ENCODE measurements at places on chromosomes 7 and 10.

DNA sequence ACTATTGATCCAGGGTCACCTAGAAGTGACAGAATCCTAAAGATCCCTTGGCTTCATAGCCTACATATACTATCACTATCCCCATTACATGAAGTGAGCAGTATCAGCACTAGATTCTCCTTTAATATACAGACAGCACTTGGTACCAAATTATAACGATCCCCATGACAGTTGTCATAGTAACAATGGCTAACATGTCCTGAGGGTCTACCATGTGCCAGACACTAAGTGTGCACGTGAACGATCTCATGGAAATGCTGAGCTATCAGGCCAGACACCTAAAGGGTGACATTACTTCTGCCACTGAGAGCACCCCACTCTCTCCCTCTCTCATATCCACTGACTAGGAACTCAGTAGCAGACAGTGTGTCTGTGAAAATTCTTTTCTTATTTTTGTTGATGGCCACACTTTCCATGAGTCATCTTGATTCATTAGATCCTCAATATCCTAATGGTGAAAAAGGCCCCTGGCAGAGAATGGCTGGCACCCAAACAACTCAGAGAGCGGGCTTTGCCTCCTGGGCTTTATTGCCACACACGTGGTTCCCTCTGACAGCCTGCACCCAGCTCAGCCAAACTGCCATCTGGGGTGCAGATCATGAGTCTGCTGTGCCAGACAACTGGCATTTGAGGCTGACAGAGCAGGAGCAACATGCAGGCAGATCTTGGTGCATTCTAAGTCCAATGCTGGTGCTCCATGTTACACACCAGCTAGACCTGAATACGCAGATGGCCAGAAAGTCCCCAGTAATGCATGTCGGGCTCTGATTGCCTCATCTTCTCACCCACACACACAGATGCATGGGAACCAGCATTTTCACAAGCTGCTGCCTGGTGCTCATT lies 176.3 kb downstream of the DGKI start:
- no peak for DNase-seq

DNA sequence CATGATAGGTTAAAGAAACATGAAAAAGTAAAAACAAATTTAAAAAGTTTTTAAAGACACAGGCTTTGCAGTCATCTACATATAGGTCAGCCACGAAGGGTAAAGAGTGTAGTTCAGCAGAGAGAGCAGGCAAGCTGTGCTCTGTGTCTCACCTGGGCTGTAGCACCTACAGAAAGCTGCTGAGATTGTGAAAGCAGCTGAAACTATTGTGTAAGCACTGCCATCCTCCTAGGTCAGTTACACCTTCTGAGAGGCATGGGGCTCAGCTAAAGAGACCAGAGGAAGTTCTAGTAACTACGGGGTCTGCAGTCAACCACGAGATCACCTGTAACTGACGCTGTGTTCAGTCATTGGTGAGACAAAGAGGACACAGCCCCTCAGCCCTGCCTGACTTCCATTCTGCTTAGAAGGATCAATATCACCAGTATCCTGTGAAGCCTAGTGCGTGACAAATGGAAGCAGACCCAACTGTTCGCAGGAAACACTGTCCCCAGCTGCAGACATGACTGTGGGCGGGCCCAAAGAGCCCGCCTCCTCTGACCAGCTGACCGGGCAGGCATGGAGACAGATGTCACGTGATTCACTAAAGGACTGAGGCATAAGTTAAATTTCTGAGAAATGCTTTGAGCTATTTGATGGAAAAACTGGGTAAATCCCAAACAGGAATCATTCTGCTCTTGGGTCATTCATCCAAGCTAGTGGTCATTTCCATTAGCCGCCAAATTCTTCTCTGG lies 87.9 kb downstream of the EBF3 start:
- DNase-seq = no peak

DNA sequence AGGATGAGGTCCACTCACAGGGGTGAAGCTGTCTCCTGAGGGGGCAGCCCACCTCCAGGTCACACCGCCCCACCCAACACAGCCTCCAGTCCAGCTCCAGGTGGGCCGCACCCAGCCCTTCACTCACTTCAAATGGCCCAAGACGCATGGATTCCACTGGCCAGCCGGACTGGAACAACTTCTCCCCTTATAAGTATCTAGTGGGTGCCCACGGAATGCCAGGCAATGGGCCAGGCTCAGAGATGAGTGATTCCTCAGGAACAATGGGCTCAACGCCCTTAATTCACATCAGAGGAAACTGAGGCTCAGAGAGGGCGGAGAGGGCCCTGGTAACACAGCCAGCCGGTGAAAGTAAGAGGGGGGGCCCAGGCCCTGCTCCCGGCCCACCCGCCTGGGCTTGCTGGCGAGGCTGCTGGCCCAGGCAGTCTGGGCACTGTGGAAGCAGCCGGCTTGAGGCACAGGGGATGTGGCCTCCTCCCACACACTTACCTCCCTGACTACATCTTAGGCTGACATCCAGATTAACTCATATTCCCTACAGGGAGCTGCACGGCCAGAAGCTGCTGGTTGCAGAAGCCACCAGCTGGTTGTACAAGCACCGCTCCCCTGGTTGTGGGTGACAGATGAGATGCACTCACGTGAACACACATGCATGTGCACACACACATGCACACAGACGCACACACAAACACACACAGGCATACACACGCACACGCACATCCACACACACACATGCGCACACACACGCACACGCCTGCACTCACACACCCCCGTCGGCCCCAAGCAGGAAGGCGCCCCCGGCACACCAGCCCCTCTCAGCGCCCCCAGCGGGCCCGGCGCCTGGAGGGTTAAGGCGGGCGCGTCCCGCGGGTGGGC lies 1.0 kb upstream of the FAM20C start:
- no peak for DNase-seq

DNA sequence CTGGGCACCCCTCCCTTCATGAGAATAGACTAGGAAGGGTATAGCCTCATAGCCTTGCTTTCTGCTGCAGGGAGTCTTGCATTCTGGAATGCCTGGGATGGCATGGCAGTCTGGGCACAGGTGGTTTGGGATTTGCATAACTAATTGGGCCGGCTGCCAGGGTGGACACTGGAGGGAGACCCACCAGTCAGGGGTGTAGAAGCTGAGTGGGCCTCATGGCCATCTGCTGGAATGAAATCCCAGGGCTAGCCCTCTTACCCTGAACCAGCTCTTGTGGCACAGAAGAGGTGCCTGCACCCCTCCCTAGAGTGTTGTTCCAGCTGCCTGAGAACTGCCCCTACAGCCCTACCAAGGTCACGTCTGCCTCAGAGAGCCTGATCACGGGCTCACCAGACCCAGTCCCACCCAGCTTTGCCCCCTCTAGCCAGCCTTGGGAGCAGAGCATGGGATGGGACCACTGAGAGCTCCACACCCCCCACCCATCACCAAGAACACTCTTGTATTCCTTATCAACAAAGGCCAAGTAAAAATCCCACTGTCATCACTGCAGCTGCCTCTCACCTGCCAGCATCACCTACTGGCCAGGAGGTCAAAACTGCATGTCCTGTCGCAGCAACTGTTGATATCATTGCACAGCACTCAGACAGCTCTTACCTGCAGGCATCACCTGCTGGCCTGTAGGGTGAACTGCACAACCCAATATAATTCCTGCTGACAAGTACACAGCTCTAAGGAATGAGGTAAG lies 148.9 kb downstream of the ZEB1 start:
- no peak for DNase-seq

- DNase-seq = no peak
These were observed 218.8 kb upstream of the CELF2 start for GRCh38 chr10:10798864-10799192.

GRCh38 chr7:46558482-46559193 lies 637.6 kb upstream of the IGFBP3 start:
- DNase-seq = no peak

GRCh38 chr10:29245476-29245875 lies 43.4 kb upstream of the LYZL1 start:
- DNase-seq = no peak

- DNase-seq = no peak
These were observed 81.7 kb downstream of the GPR85 start for GRCh38 chr7:113004726-113005454.

DNA sequence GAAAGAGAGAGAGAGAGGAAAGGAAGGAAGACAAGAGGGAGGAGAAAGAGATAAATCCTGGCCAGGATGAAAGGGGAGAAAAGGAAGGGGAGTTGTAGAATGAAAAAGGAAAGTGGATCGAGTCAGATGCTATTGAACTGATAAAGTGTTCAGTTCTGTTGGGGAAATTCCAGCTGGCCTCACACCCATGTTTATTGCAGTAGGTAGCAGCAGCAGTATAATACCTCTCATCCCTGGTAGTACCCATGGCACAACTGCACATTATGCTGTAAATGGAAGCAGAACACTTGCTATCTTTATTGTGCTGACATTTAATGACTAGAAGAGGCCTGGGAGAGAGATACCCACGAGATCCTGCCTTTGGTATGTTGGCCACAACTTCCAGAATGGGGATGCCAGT lies 178.1 kb downstream of the EVX1 start:
- no peak for DNase-seq

- no peak for DNase-seq
These were observed 187.9 kb downstream of the PCDH15 start for GRCh38 chr10:54613162-54613561.

- no peak for DNase-seq
These were observed 52.3 kb downstream of the SKIDA1 start for GRCh38 chr10:21473135-21473534.

DNA sequence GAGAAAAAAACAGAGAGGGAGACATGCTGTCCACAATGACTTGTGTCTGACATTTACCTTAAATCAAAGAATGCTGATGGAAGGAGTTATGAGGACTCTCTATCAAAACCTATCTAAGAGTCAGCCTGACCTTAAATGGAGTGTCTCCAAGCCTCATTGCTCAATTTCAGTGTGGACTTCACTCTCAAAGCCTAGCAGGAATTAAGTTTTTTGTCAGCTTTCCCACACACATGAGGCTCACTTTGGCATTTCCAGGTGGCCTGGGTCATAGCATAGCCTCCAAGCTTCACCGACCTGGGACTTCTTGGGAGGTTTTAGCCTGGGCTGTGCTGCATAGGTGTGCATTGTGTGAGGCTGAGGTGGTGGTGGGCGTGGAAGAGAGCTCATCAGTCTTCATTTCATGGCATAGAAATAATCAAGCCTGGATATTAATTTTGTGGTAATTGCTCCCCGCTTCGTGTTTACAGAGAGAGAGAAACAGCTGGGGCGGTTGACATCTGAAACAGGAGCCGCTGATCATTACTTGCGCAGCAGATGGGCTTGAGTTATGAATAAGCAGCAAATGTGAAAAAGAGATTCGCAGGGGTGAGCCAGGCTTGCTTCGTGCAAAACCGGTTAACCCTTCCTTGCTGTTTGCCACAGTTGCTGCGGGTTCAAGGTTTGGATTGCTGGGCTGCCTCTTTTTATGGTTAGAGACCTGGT lies 647.8 kb downstream of the INHBA start:
- no peak for DNase-seq

DNA sequence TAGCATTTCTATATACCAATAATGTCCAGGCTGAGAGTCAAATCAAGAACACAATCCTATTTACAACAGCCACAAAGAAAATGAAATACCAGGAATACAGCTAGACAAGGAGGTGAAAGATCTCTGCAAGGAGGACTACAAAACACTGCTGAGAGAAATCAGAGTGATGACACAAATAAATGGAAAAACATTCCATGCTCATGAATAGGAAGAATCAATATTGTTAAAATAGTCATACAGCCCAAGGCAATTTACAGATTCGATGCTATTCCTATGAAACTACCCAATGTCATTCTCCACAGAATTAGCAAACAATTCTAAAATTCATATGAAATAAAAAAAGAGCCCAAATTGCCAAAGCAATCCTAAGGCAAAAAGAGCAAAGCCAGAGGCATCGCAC lies 116.8 kb upstream of the ZNF32 start:
- DNase-seq = no peak

DNA sequence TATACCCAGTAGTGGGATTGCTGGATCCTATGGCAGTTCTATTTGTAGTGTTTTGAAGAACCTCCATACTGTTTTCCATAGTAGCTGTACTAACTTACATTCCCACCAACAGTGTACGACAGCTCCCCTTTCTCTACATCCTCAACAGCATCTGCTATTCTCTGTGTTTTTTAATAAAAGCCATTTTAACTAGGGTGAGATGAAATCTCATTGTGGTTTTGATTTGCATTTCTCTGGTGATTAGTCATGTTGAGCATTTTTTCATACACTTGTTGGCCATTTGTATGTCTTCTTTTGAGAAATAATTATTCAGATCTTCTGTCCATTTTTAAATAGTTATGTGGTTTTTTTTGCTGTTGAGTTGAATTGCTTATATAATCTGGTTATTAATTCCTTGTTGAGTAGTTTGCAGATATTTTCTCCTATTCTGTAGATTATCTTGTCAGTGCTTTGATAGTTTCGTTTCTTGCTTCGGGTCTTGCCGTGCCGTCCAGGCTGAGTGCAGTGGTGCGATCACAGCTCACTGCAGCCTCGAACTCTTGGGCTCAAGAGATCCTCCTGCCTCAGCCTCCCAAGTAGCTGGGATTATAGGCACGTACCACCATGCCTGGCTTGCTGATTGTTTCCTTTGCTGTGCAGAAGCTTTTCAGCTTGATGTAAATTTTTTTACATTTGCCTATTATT lies 12.0 kb downstream of the MTG1 start:
- DNase-seq = no peak

DNA sequence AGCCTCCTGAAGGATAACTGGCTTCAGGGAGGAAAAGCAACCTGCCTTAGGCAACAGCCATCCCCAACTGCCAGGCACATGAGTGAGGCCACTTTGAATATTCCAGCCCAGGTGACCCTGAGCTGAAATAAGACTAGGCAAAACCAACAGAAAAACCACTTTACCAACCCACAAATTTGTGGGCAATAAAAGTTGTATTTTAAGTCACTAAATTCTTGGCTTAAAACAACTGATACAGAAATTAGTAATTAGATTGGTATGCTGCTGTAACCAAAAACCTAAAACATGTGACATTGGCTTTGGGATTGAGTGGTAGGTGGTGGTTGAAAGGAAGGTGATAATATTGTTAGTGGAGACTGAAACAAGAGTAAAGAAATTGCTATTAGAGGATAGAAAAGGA lies 39.9 kb downstream of the ABCB4 start:
- DNase-seq = no peak

- DNase-seq = no peak
These were observed 98.1 kb upstream of the LRRC4 start for GRCh38 chr7:128129224-128129864.

DNA sequence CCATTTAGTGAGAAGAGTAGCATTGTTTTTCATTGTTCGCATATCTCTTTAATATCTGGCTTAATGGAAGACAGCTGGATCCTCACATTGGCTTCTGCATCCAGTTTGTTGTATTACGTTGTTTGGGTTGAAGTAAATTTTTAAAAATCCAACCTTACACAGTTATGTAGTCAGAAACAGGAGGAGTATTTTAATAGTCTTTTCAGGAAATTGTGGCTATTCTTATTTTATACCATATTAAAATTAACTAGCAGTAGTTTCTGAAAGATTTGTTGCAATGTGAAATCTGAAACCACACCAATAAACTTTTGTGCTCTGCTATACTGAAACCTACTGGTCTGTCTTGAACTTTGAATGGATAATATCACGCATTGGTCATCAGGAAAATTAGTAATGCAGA lies 27.9 kb downstream of the MYPN start:
- DNase-seq = no peak

GRCh38 chr7:83976302-83976701 lies 218.3 kb downstream of the SEMA3A start:
- DNase-seq = no peak
